ENCODE measurements at places on chromosomes 1 and 21.

DNA sequence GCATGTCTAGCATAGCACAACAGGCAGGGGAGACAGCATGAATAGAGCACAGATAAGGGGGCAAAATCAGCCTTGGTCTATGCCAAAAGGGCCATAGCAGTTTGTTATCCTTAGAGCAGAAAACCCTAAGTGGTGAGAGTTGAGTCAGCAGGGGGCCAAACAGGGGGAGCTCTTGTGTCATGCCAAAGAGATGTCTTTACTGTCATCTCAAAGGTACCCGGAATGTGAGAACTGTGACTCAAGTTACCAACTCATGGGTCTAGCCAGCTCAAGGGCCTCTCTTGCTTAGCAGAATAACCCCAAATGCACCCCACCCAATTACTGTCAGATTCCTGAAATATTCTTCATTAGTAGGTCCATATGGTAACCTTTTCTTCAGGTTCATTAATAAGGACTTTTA lies 45.9 kb upstream of the NRDC start:
- no peak for DNase-seq

DNA sequence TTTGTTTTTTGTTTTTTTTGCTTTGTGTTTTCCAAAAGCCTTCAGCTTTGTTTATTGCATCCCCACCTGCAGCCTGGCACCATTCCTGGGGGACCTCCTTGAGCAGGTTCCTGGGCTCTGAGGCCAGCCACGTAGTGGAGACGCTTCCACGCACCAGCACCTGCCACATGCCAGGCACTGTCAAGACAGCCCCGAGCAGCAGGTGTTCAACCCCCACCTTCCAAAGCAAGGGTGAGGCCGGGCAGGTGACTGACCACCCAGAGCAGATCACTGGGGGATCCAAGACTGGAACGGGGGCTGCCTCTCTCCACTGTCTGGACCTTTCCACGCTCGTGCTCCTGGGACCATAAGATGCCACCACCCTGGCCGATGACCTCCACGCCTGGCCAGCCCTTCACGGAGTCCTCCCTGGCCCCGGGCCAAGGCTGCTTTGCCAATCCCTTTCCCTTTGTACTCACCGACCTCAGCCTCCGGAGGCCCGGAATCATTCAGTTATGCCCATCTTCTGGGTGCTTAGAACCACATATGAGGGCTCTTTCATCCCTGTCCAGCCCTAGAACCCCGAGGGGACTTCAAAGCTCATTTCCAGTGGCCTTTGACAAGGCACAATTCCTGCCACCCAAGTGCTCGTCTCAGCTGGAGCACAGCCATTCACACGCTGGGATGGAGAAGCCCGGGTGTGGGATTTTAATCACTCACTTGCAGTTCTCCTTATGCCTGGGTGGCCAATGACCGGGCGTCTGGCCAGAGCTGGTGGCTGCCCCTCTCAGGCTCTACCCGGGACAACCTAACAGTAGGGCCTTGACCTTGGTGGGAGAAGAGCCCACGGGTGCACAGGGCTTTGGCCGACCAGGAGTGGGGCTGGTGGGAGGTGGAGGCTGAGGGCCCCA lies 330.8 kb downstream of the NPHP4 start:
- no peak for DNase-seq

- no peak for DNase-seq
Observed at GRCh38 chr1:91706140-91706957, 179.6 kb downstream of the TGFBR3 start.

DNA sequence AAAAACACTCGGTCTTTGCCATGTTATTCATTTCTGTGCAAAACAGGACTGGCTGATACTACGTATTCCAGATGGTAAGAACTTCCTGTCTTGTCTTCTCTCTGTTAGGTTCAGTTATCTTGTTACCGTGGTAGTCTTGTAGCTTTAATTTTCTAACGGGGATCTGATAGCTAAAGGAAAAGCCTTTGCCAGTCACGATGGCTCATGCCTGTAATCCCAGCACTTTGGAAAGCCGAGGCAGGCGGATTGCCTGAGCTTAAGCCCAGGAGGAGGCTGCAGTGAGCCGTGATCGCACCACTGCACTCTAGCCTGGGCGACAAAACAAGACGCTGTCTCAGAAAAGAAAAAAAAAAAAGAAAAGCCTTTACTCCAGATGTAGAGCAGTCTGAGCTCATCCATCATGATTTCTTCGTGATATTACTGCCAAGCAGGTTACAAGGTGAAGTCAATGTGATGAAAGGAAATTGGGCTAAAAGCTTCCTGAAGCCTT lies 11.1 kb upstream of the MSTO1 start:
- DNase-seq: peak; percentile 49

DNA sequence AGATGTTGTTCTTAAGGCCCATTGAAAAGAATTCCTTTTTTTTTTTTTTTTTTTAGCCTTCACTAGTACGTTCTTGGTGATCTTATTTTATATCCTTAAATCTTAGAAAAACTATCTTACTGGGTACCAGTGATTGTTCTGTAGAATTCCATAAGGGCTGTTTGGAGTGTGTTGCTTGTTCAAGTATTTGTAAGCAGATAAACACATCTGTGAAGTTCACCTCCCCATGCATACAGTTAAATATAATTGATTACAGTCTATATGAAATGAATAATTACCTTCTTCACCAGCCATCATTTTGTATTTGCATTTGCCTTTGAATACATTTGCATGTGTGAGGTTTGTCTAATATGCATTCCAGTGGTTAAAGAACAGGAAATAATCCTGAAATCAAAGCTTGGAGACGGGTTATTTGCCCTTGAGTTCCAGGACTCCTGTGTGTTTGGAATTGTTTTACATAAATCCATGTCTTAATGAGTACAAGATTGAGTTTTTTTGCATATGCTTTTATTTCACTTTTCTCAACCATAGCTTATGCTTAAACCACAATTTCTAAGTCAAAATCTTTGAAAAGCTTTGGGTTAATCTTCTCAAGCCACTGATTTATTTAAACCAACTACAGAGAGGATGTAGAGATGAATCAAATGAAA lies 73.1 kb downstream of the VPS13D start:
- no peak for DNase-seq

- DNase-seq: peak; percentile 68
Observed at GRCh38 chr1:157782931-157783330, 6.0 kb upstream of the FCRL2 start.

DNA sequence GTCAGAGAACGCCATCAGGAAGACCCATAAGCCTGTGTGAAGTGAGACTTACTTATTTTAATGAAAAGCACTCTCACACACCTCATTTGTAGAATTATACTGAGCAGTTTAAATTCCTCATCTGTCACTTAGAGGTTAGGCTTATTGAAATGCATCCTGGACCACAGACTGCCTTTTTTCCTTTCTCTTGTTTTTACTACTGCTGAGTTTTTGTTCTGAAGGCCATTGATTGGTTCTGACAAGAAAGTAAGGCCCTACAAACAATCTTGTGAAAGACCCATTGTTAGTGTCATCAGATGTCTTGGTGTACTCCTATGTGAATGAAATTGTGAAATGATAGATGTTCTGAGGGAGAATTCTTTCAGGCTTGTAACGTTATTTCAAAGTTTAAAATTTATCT lies 1343.3 kb upstream of the ADGRL2 start:
- DNase-seq: no peak

GRCh38 chr1:36148821-36149236 lies 457 bp downstream of the TRAPPC3 start:
- no peak for DNase-seq

DNA sequence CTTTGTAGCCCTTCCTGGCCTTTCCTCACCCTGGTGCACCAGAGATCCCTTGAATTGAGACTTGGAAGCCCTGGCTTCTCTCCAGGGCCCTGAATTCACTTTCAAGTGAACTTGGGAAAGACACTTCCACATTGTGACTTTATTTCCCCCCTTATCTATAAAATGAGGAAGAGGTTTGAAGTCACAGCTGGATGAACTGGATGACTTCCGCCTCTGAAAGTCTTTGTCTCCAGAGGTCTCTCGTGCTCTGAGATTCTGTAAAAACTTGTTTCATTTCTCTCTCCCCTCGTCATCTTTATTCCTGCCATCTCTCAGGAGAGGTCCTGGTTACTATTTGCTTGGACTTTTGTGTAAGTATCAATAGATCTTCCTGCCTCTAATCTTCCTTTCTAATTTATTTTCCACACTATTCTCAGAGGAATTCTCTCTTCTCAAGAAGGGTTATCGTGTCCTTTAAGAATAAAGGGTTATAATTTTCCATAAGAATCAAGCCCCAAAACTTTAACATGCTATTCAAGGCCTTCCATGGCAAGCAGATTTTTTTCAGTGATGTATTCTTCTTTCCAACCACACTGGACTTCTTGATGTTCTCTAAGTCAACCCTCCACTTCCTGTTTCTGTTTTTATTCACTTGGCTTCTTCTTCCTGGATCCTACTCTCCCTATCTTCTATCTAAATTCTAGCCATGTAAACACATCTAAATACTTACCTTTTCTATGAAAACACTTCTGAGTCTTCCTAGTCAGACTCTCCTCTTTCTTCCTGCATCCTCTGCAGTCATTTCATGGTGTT lies 6.5 kb upstream of the RPTN start:
- DNase-seq: peak; percentile 57

All from hematopoietic multipotent progenitor cell treated with erythropoietin and hydrocortisone succinate and interleukin-3 and kit ligand, for 4 days (in vitro differentiated cells).